Bone marrow (tissue), 2 donors: ENCODE measurements at places on chromosomes 13 and 19.

DNA sequence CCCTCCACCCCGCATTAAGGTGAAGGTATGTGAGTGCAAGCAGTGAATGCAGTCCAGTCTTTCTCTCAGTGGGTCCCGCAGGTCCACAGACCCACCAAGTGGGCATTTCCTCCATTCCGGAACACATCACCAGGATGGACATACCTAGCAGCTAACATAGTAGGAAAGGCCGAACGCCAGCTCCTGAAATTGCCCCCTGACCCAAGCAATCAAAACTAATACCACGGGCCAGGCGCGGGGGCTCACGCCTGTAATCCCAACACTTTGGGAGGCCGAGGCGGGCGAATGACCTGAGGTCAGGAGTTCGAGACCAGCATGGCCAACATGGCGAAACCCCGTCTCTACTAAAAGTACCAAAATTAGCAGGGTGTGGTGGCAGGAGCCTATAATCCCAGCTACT lies 71.7 kb upstream of the VSTM2B start:
- DNase-seq: no peak

- no peak for DNase-seq
Observed at GRCh38 chr19:18060472-18060871, 26.3 kb downstream of the IL12RB1 start.

DNA sequence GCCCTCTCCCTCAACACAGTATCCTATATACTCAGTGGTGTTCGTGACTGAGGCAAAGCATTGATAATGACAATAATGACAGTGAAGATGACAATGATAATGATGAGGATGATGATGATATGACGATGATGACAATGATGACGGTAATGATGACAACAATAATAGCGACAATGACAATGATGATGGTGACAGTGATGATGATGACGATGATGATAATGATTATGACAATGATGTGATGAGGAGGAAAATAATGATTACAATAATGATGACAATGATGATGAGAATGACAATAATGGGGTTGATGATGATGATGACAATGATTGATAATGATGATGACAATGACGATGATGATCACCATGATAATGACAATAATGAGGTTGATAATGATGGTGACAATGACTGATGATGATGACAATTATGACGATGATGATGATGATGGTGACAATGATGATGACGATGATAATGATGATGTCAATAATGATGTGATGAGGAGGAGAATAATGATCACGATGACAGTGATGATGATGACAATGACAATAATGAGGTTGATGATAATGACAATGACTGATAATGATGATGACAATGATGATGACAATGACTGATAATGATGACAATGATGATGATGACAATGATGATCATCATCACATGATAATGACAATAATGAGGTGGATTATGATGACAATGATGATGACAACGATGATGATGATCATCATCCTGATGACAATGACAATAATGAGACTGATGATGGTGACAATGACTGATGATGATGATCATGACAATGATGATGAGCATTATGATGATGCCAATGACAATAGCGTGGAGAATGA lies 16.7 kb downstream of the ELSPBP1 start:
- no peak for DNase-seq

DNA sequence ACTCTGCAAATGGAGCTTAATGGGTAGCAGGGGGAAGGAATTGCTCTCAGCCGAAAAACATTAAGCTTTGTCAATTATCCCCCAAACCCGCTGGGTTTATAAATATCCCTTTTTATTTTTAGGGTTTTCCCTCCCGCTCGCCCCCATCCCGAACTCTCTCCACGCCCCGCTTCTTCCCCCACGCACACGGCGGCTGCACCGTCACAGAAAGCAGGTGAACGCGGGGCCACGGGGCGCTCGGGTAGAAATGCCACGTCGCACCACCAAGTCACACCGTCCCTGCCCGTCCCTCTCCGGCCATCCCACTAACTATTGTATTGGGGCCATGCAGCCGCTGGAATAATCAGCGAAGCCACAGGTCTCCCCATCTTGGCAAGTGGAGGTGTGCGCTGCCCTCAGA lies 3.5 kb downstream of the PTPRS start:
- no peak for DNase-seq

DNA sequence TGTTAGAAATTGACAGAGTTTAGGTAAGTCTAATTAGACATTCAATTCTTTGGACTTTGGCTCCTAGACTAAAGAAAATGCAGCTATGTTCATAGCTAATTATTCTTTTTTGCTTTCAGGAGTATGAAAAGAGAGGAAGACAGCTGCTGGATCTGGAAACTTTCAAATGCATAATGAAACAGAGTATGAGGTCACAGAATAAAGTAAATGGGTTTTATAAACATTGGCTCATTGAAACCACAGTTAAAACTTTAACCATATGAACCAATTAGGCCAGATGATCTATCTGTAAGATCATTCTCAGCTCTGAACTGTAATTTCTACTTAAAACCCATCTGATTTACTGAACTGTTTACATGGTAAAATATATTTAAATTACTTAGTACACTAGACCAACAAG lies 82.7 kb downstream of the TEX26 start:
- DNase-seq: no peak

DNA sequence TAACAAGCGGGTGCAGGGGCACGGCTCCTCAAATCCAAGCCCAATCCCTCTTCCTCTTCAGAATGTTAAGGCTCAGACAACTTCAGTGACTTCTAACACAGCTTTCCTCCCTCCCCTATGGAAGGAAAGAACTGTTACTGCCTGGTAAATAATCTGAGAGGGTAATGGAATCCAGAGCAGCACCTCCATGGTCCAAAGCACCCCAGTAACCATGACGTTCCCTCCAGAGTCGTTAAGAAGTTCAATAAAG lies 969 bp downstream of the AKT2 start:
- no peak for DNase-seq

DNA sequence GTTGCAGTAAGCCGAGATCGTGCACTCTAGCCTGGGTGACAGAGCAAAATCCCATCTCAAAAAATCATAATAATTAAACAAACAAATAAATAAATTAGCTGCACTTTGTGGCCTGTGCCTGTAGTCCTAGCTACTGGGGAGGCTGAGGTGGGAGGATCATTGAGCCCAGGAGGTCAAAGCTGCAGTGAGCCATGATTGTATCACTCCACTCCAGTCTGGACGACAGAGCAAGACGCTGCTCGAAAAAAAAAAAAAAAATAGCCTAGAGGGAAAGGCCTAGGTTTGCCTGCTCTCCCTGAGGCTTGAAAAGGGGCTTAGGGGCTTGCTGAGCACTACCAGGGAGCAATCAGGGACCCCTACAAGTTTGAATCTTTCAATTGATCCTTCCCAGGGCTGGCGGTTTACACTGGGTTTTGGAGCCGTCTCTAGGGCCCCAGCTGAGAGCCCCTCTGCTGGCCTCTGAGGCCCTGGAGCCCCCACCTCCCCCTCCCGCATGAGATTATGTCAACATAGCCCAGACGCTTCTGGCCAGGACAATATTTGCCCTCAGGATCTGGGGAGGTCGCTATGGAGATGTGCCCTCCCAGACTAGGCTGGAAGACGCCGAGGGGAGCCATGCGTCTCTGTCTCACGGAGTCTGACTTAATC lies 10.4 kb upstream of the GIPR start:
- no peak for DNase-seq

- DNase-seq: no peak
Observed at GRCh38 chr19:39497996-39498797, 550 bp upstream of the DLL3 start.
